ENCODE measurements at places on chromosomes 1 and 21. TPM values are rescaled to one million over a fixed set of nuclear protein-coding genes. Genes with fewer than 3 reads are reported as not detected.

- no peak overlapping the region for H3K4me3 ChIP-seq
- H3K36me3 ChIP-seq: no peaks in the 10 kb centered on the region
- H3K27ac ChIP-seq: no peak overlapping the region
- peaks cover 10% of the 10 kb centered on the region for H3K27me3 ChIP-seq
- no peak for DNase-seq
These were observed 27.0 kb downstream of the SDC3 start for GRCh38 chr1:30881319-30882181.

DNA sequence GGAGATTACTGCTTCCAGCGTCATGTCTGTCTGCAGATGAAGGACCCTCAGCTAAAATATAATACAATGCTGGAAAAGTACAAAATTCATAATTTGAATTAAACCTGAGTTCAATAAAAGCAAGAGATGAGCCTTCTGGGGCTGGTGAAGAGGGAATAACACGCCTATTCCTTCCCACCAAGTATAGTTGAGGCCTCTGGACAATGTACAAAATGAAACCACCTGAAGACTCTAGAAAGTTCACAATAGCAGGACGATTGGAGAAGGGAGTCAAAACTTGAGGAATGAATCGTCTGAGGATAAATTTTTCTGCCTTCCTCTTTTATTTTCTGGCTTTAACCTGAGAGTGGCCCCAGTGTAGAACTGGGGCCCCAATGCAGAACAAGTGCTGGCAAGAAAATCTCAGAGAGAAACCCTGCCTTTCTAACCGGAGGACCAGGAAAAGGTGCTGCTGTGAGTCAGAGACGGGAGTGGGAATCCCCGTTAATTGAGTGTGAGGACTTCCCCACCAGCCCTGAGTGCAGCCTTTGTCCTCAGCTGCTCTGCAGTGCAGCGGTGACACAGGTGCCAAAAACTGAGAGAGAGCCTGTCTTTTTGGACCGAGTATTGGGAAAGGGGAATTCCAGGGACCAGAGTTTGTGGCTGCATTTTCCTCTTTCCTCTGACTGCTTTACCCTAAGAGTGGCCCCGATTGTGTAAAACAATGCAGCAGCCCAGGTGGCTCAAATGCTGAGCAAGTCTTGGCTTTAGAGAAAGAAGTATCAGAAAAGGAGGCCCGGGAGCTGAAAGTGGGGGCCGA, 264.9 kb downstream of the DYRK1A start:
- H3K36me3 ChIP-seq: no peaks in the 10 kb centered on the region
- peaks cover 22% of the 10 kb centered on the region for H3K27me3 ChIP-seq
- DNase-seq: peak; percentile 10

- DNase-seq: peak; percentile 51
- no peak overlapping the region for H3K4me3 ChIP-seq
- H3K27me3 ChIP-seq: peaks cover 33% of the 10 kb centered on the region
These were observed 14.3 kb upstream of the MUL1 start for GRCh38 chr1:20521960-20522861.

DNA sequence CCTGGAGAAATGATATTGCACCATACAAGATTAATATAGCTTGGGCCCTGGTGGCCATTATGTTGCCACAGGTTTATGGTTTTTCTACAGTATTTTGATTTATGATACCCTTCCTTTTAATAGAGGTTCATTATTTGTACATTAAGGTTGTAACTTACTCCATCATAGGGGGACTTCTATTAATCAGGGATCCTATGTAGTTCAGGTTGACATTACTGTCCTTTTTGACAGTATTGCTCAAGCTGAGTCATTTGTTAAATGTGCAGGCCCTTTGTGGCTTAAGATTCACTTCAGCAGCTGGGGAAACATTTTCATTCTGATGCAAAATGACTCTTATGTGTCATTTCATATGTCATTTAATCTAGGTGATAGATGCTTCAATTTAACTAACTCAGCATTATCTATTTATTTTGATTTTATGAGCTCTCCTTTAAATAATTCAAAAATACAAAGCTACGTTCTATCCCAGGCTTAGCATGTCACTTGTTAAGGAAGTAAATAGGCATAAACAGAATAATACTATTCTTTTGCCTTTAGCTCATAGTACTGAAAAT, 686.9 kb upstream of the NCAM2 start:
- no peak for DNase-seq
- no peak overlapping the region for H3K27ac ChIP-seq
- H3K27me3 ChIP-seq: no peaks in the 10 kb centered on the region
- H3K36me3 ChIP-seq: no peaks in the 10 kb centered on the region
- no peaks in the 10 kb centered on the region for H3K4me1 ChIP-seq

GRCh38 chr1:15524021-15524282, at the start of gene CASP9:
Gene CASP9, minus strand, starts transcription at chr1:15524215. Its CDS starts 15 bp downstream, at chr1:15524200.
- no peaks in the 10 kb centered on the region for H3K27me3 ChIP-seq
- peaks cover 42% of the 10 kb centered on the region for H3K4me1 ChIP-seq
- peak within 1 kb of the TSS; percentile 98 for H3K27ac ChIP-seq
- no peaks in the 10 kb centered on the region for H3K36me3 ChIP-seq

- no peaks in the 10 kb centered on the region for H3K36me3 ChIP-seq
- no peaks in the 10 kb centered on the region for H3K4me1 ChIP-seq
- no peak overlapping the region for H3K27ac ChIP-seq
These were observed 267.7 kb downstream of the PTBP2 start for GRCh38 chr1:96989302-96989701.

- peak; percentile 21 for DNase-seq
- H3K4me1 ChIP-seq: peaks cover 47% of the 10 kb centered on the region
- peaks cover 20% of the 10 kb centered on the region for H3K36me3 ChIP-seq
These were observed 624 bp downstream of the SLC41A1 start for GRCh38 chr1:205812271-205812877.

DNA sequence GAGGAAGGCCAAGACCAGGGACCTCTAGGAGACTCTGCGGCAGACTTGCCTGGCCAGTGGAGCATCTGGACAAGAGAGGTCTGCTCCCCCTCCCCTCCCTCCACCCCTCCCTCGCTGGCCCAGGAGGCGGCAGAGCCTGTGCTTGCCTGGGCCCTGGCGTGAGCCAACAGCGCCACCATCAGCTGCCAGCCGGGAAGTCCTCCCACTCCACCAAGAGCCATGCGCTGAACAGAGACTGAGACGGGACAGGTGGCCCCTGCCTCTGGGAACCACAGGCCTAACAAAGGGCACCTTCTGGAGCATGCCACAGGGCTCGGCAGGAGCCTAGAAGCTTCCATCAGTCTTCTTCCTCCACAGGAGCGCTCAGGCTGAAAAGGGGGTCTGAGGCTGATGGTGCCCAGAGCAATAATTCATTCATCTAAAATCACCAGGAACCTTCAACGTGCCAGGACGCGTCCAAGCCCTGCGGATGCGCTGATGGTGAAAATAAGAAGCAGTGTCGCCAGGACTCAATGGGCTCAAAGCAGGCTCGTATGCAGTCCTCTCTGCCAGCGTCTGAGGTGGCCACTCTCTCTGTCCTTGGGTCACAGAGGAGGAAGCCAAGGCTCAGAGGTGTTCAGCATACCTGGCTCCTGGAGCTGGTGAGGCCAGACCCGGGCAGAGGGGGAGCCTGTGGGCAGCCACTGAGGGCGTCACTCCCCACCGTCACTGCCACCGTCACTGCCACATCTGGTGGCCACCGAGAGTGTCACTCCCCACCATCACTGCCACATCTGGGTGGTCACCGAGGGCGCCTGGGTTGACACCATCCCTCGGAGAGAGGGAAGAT, 161.2 kb downstream of the NPHP4 start:
- DNase-seq: no peak
- no peak overlapping the region for H3K4me3 ChIP-seq
- H3K27me3 ChIP-seq: peaks cover 4% of the 10 kb centered on the region
- H3K36me3 ChIP-seq: no peaks in the 10 kb centered on the region

DNA sequence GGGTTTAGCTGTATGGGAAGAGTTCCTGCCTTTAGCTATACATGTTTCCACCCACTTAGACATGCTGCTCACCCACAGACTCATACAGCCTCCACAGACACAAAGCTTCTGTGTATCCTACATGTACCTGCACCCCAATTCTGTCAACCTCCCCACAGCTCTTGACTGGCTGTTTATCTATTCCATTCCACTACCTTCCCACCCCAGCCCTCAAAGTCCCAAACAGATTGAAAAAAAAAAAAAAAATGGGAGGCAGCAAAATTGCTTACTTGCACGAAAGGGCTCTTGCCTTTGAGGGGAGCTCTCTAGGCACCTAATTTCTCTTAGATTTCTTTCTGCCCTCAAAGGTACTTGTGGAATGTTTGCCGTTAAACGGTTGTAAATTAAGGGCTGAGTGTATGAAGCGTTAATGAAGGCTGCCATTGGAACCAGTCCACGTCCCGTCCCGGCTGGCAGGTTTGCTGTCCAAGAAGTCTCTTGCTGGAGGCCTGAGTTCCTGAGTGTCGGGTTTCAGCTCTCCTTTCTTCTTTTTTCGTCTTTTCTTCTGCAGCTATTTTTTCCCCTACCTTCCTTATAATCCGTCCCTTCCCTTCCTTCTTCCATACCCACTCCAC, 43.6 kb downstream of the PBX1 start:
- no peak overlapping the region for H3K4me3 ChIP-seq
- peaks cover 8% of the 10 kb centered on the region for H3K27me3 ChIP-seq
- no peak for DNase-seq

GRCh38 chr1:1185101-1185765, 11.6 kb downstream of the TTLL10 start:
- no peaks in the 10 kb centered on the region for H3K36me3 ChIP-seq
- no peak for DNase-seq
- H3K27me3 ChIP-seq: peaks cover 15% of the 10 kb centered on the region

- H3K27me3 ChIP-seq: no peaks in the 10 kb centered on the region
- DNase-seq: no peak
- peaks cover 9% of the 10 kb centered on the region for H3K36me3 ChIP-seq
- peaks cover 47% of the 10 kb centered on the region for H3K4me1 ChIP-seq
These were observed 25.2 kb downstream of the RC3H1 start for GRCh38 chr1:173996995-173997394.

GRCh38 chr1:77288275-77288674, 6.5 kb downstream of the AK5 start:
- no peak for DNase-seq
- H3K27me3 ChIP-seq: no peaks in the 10 kb centered on the region
- no peak overlapping the region for H3K27ac ChIP-seq
- no peak overlapping the region for H3K4me3 ChIP-seq

The GPR153 gene
- total RNA-seq: 0.56 TPM

The PLA2G4A gene
- 0.37 TPM for total RNA-seq

The ZFP69 gene
- 4.2 TPM for total RNA-seq

The WNT9A gene
- not detected for total RNA-seq

The NT5C1A gene
- 0.32 TPM for total RNA-seq

The MOV10 gene
- total RNA-seq: 66.1 TPM

The FAM110D gene
- not detected for total RNA-seq

The MATN1 gene
- total RNA-seq: 1.5 TPM

Measured in activated naive CD8-positive, alpha-beta T cell treated with anti-CD3 and anti-CD28 coated beads for 36 hours (primary cell).